ENCODE measurements at places on chromosomes 3 and 15.

- DNase-seq = no peak
These were observed 33.9 kb downstream of the DZIP1L start for GRCh38 chr3:138081371-138082084.

DNA sequence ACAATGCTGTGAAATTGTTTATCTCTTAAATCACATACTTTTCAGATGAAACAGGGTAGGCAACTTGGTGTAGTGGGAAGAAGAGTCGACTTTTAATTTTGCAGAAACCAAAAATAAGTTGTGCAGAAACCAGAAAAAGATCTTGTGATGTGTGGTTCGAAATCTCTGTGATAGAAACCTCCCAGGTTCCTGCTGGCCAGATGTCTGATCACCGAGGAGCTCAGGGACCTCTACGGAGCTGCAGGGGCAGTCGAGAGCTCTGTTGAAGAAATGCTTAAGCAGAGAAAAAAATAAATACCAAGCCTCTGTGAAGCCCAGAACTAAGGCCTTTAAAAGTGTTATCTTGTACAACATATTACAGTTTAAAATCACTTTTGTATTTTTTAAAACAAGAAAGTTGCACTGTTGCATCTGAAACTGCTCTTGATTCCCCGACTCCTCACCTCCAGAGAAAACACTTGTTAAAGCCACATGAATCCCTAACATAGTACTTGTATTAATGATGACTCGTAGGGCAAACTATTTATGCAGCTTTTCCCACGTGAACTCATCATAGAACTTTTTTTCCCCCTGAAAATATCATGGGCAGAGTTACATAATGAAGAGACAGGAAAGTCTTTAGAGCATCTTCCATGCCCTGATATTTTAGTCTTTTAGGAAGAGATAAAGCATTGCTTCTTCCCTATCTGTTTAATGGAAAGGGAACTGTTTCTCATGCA is 51.3 kb downstream of the CCK start:
- DNase-seq = no peak

DNA sequence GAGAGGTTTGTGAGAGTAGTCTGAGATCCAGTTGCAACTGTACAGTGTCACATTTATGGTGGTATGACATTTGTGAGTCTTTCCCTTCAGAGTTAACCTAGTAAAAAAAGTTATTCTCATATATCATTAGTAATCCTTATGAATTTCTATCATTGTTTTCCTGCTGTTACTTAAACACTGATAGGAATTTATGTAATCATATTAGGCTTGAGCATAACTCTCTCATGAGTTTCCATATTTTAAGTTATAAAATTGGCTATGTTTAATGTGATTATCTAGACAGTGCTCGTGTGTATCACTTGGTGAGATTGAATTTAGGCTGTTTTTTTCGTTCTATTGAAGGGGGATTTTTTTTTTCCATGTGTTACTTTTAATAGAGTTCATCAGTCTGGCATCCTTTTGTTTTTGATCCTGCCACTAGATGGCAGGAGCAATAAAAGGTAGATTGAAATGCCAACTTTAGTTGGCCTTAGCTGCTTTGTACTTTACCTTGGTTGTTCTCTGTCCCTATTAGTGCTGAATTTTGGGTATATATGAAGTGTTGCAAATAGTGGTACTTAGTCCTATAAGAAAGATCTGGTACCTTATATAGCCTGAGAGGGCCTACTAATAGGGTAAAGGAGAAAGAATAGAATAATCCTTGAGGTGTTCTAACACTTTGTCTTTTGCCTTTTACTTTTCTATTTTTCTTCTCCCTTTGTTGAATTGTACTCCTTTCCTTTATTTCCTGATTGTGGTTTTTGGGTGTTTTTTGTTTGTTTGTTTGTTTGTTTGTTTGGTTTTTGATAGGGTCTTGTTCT is 17.9 kb downstream of the STT3B start:
- peak; percentile 31 for DNase-seq

- DNase-seq = no peak
These were observed 221.1 kb upstream of the THBS1 start for GRCh38 chr15:39359771-39360170.

DNA sequence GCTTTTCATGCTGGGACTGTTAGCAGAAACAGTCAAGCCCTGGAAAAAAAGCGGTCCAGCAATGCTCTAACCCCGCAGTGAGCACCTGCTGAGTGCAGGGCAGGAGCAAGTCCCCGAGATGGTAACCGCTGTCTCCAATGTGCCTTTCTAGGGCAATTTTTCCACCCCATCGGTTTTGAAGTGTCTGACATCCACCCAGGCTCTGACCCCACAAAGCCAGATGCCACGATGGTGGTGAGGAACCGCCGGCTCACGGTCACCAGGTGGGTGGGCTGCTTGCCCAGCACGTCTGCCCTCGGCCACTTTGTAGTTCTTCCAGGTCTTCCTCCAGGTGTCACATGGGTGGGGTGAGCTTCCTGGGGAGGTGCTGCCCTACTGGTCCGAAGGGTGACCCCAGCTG is 3.2 kb upstream of the ITIH3 start:
- DNase-seq = no peak

DNA sequence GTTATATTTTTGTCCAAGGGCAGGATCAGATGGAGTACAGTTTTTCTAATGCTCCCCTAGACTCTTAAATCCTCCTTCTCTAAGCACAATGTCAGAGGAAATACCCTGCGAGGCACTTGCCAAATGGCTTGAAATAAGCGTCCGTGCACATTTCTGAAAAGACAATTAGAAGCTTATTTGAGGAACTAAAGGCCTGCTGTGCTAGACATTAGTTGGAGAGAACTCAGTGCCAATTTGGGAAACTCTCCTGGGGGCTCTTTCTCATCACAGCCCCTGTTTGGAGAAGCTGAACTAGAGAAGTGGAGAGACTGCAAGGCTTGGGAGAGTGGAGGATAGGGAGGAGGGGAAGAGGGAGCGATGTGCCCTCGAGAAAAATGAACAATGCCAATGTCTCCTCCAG is 247.6 kb upstream of the C2CD4B start:
- no peak for DNase-seq

DNA sequence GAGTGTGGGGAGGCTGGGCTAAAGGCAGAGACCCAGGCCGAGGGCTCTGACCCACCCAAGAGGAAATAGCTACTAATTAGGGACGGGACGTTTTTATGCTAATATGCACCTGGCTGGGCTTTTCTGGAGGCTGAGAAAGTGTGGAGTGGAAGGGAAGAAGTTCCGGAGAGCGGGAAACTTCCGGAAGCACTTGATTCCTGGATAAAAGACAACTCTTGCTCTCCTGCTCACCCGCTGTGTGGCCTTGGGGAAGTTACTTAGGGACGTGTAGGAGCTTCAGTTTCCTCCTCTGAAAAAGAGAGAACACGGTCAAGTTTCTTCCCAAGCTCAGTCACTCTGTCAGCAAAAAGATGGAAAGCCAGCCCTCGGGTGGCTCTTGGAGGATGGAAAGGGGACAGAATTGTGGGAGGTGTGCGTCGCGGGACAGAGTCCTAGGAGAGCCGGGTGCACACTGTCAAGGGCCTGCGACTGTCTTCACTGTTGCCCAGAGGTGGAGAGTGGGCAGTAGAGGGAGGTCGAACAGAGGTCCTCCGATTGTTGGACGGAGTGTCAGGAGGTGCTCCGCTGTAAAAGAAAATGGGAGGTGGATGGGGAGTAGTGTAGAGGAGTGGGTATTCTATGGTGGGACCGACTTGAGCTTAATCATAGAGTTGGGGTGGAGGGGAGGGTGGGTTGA is 43.2 kb downstream of the EPHB3 start:
- DNase-seq = no peak

DNA sequence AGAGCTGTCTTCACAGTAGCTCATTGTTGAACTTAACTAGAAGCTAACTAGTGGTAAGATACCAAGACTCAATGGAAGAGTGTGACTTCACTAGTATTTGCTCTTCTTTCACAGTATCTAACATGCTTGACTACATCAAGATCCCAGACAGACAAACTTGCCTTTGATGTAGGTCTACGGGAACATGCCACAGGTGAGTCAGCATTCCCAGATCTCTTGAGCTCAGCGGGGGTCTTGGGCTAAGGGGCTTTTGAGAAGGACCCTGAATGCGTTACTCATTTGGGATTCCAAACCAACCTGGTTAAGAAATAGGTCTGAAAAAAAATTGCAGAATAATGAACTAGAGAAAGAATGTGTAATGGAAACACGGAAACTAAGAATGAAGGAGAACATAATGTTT is 222.4 kb downstream of the RYR3 start:
- DNase-seq = no peak

DNA sequence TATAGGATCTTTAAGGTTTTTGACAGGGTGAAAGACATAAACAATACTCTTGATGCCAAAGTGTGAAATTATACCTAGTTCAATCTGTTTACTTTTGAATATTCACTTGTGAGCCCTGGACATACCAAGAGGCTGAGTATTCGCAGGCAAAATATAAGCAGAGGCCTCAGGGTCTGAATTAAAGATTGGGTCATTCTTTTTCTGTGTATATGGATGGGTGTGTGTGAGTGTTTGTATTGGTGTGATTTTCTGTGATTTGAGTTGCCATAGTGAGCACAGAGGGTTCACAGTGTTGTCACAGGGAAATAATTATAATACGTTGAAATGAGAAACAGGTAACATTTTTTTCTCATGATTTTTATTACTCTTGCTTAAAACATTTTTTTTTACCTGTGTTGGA is 770.7 kb upstream of the ALCAM start:
- DNase-seq = no peak

Data from midbrain (tissue), 1 donor.